NCI-H2107 (cell line): ENCODE measurements at places on chromosomes 12 and 14.

- DNase-seq: no peak
Observed at GRCh38 chr14:92539419-92539818, 25.8 kb downstream of the RIN3 start.

GRCh38 chr12:96399919-96400630, at the start of gene CDK17:
TSS of gene CDK17 (minus strand) at chr12:96400439. CDS start at chr12:96334836, 65,603 bp downstream.
- peak; percentile 89 for DNase-seq

DNA sequence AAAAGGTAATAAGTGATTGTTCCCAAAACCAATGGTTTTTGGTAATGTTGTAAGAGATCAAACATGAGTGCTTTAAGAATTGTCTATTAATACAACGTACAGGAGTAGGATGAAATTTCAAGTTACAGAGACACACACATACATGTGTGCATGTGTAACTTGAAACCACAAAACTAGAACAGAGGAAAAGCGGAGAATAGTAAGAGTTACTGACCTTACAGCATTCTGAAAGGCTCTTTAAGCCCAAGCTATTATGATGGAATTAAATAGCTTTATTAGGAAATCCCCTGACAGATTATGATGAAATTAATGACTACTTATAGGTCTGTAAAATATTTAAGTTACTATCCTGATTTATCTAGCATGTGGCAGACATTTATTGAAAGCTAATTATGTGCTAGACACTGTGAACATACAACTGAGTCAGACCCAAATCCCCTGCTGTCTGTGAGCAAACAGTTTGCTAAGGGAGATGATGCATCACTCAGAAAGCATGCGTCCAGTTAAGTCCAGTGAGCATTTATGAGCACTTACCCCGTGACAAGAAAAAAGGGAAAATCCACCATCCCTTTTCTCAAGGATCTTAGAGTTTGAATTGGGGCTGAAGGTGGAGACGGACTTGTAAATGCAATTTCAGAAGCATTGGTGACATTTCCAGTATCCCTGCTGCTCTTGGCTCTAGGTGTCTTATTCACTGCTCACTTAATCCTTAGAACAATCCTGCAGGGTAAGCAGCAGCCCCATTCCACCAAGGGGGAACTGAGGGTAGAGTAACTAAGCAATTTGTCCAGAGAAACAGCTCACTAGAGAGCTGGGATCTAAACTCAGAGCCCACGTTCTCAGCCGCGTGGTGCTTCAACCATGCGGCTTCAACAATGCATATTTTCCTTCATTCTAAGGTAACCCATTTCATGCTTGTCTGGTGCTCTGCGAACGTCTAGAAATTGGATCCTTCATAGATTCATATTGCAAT, 117.4 kb downstream of the EML1 start:
- no peak for DNase-seq

- DNase-seq: no peak
Observed at GRCh38 chr12:68631227-68631626, 20.5 kb downstream of the RAP1B start.

- DNase-seq: no peak
Observed at GRCh38 chr12:53063708-53064612, 14.1 kb downstream of the TNS2 start.

GRCh38 chr12:44446181-44446580, 429.9 kb downstream of the NELL2 start:
- no peak for DNase-seq

DNA sequence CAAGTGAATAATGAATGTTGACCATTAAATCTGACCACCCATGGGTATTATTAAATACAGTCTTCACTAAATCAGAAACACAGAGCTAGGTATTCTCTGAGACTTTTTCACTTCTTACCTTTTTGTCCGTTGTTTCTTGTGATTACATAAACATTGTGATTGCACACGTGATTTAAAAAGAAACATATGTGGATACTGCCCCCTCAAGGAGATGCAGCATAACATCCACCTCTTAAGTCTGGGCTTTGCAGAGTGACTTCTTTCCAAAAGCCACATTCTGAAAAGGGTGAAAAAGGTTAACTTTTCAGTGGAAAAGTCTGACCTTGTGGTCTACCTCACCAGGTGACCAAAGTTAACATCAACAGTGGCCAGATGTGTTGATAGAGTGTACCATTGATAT, 185.5 kb upstream of the FAR2 start:
- DNase-seq: no peak
